Mucosa of descending colon (tissue), 3 donors: ENCODE measurements at places on chromosomes 3 and 15.

GRCh38 chr15:78988361-78988911 lies 43.6 kb upstream of the CTSH start:
- peak; percentile 79 for DNase-seq

DNA sequence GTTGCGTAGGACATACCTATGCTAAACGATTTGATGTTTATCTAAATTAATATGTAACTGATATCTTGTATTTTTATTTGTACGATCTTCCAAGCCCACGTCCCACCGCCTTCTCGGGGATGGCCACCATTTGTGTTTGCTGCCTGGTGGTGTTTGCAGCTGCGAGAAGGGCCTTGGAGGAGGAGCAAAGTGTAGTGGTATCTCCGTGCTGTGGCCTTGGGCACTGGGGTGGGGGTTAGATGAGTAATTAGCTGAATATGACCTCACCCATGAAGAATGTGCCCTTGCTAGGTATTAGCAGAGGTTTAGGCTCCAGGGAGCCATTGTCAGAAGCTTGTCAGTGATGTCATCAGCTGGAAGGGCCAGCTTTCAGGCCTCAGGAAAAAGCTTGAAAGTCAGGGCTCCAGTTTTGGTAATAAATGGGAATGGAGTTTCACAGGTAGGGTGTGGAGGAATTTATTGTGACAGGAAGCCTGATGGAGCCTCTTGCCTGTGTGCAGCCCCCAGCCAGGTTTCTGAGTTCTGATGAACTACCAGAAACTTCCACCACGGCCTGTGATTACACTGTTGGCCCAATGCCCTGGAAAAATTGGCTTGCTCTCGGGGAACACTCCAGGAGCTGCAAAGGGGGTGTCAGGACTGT lies 41.0 kb downstream of the FLNB start:
- DNase-seq: no peak

DNA sequence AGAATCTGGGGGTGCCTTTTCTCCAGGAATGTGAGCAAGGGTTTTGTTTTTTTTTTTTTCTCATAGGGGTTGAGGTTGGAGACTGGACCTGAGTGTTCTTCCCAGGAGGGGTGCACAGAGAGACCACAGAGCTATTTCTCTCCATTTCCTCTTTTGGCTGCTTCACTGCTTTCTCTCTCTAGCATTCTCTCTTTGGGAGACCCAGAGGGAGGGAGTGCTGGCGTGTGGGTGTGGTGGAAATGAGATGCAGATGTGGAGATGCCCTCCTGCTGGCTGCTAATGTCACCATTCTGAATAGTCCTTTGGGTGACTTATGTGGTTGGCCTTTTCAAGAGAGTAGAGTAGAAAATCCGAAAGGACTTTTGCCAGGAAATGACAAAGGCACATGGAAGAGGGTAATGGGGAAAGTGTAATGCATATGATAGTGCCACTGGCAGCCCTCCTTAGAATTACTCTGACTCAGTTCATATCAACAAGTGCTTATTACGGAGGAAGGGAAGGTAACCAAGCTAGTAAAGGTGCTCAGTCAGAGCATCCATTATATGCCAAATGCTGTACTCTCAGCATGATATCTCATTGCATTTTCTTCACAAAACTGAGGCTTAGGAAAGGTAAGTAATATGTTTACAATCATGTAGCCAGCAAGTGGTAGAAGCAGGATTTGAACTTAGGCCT lies 1.9 kb downstream of the SYN2 start:
- DNase-seq: no peak

GRCh38 chr3:125148836-125149235 lies 63.7 kb downstream of the SLC12A8 start:
- DNase-seq: peak; percentile 73

- DNase-seq: no peak
Measured at GRCh38 chr15:39075311-39075710, 505.6 kb upstream of the THBS1 start.

- DNase-seq: no peak
Measured at GRCh38 chr3:46707601-46708011, 6.4 kb downstream of the TMIE start.

DNA sequence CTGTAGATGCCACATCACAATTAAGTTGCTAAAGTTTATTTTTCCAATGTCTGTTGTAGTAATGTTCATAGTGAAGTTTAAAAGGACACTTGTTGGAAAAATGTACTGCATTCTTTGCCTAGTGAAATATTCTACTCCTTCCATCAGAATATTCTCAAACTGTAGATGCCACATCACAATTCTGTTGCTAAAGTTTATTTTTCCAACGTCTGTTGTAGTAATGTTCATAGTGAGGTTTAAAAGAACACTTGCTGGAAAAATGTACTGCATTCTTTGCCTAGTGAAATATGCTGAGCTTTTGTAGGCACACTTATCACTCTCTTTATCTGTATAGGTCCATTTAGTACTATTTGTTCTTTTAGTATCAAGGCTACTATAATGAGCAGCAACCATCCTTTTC lies 836.1 kb downstream of the NAALADL2 start:
- no peak for DNase-seq

DNA sequence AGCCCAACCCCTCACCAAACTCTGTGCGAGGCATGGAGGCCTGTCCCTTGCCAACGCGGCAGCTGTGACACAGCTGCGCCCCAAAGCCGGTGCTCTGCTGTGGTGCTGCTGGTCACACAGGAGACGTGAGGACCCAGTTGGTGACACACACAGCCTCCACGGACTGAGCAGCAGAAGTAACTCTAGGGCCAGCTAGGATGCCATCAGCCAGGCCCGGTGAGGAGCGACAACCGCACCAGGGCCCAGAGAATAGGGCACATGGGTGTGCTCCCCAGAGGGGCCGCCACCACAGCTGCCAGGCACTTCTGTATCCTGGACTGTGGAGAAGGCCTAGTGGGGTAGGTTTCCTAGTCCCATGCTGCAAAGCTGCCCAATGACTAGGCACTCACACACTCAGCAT lies 10.7 kb downstream of the ZXDC start:
- no peak for DNase-seq

DNA sequence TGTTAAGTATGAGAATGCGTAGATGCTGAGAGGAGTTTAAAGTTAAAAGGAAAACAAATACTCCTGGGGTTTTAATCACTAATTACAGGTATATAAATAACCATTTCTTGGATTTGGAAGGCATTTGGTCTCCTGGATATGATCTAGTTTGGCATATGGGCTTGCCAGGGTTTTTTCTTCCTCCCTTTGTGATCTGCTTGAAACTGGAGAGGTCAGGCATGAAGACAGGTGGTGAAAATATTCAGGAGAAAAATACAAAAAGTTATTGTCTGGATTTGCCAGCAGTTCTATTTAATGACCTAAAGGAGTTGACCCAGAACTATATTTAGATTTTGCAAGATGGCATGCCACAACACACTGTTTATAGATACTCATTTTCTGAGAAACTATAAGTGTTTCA lies 136.3 kb downstream of the DIPK2A start:
- no peak for DNase-seq

DNA sequence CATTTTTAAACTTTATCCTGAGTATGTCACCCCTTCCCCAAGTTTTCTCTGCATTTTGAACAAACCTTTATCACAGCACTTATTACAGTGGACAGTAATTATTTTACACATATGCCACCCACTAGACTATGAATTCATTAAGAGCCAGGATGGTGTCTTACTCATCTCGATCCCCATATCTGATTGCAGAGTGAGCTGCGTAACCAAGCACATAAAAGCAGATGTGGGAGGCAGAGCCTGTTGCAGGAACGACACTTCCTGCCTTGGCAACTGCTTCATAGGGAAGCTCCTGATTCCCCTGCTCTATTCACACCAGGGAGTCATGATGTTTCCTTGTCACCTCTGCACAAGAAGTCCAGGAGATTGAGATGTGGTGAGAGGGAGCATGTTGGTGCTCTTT lies 91.1 kb downstream of the MINAR1 start:
- DNase-seq: no peak

GRCh38 chr3:117887901-117888300 lies 1146.7 kb downstream of the IGSF11 start:
- DNase-seq: no peak

- DNase-seq: no peak
Measured at GRCh38 chr15:60731583-60732130, 252.7 kb upstream of the ICE2 start.

DNA sequence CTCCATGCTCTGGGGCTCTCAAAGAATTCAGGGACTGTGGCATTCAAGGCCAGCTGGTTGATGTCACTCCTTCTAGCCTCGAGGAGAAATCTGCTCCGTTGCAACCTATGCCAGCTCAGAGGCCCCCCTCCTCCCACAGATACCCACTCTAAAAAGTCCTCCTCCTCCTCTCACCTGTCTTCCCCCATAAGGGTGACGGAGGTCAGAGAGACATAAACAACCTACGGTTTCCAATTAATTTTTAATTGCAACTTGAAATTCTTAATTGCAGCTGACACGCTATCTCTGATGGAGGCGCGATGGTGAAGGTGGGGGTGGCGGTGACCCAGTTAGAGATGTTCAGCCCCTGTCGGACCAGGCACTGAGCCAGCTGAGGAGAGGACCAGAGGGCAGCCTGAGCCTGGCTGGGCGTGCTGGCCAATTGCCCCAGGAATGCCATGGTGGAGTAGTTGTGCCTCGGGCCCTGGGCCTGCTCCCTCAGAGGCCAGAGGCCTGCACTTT lies 43.2 kb upstream of the INSYN1 start:
- no peak for DNase-seq

DNA sequence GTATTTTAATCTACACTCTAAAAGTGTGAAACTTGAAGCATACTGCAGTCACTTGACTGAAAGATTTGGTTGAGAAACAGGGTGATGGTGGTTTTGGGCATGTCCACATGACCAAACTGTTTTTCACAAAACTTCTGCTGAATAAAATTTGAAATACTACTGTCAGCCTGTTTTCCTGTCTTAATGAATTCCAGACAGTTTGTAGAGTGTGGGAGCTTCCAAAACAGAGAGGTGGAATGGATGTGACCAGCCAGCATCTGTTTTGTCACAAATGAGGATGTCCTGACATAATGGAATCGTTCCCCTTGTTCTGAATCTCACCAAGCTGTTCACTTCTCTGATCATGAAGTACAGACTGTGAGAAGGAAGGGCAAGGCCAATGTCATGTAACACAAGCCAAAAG lies 11.8 kb downstream of the MITF start:
- no peak for DNase-seq

DNA sequence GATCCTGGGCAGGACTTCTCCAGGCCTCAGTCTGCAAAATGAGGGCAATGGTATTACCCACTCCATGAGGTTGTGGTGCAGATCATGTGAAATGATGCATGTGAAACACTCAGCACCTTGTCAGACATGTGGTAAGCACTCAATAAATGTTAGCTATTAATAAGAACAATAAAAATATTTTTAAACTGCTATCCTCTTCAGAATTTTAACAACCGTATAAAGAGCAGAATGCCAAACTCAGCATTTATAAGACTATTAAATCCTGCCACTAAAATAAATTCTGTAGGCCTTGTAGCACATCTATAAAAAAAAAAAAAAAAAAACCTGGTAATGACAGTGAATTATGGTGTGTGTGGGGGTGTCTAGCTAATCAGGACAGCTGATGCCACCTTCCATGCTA lies 213.9 kb upstream of the UMPS start:
- DNase-seq: no peak

- no peak for DNase-seq
Measured at GRCh38 chr3:181417748-181418147, 294.0 kb upstream of the SOX2 start.

DNA sequence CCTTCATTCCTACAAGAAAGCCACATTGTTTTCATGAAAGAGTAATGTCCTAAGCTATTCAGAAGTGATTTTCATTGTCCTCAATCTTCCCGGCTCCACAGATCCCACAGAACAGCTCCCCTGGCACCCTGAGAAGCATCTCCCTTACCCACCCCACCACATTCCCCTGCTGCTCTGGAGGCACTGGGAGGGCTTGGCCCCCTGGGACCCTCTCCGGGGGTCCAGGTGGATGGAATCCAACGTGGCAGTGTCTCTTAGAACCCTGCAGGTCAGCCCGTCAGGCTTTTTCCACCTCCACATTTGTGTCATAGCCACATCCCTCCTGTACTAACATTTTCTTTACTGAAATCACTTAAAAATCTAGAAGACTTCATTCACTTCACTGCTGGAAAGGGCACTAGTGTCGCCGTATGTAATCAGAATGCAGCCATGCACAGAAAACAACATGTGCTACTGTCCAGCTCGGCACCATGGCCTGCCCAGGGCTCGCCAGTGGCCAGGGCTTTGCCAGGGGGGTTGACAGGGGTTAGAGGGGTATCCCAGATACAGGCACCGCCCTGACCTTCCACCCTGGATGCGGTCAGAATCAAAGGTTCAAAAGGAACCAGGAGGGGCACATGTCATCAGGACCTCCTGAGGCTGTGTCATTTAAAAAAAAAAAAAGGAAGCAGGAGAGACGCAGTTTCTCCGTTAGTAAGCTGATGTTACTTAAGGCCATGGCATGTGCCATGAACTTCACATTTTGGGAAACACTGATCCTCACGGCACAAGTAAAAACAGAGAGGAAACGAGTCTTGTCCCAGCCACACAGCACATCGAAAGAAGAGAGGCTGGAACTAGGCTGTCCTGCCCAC lies 106.3 kb downstream of the LSM3 start:
- DNase-seq: no peak

DNA sequence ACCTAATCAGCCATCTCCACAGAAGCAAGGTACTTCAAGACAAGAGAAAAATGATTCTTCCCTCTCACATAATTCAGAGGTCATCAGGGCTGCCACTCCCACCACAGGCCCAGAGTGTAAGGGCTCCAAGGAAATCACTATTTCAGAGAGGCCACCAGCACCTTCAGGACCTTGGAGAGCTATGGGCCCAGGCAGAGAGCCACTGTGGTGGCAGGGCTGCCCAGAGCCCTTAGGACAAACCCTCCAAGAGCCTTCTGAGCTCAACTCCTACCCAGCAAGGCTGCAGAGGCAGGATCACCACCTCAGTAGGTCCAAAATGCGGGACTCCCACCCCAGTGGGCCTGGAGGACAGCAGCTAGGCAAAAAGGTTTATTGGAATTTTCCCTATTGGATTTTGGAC lies 17.9 kb upstream of the FAN1 start:
- DNase-seq: no peak

DNA sequence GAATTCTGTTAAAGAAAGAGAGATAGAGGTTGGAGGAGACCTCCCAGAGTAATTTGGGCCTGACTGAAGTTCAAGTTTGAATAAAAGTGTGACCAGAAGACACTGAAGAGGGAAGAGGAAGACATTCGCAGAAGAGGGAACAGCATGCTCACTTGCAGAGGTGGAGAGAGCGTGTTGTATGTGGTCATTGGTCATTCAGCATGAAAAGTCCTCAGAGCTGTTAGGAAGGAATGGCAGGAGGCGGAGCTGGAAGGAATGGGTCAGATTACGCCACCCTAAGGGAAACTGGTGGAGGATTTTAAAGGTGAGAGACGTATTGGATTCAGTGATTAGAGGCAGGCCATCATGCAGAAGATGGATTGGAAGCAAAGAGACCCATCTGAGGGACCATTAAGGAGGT lies 41.6 kb downstream of the IQCH start:
- no peak for DNase-seq

DNA sequence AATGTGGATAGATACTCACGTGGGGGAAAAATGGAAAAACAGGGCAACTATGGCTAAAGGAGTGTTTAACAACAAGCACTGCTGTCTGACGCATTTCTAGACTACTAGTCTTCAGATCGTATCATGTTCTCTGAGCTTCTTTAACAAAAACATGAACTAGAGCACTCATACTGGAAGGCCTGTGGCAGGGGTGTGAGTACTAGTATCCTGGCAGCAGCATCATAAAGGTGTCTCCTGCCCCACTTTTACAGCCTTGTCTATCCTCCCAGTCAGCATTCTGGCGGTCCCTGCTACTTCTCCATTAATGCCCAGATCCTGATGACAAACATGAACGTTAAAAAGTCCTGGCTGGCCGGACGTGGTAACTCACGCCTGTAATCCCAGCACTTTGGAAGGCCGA lies 4.0 kb downstream of the FMN1 start:
- DNase-seq: no peak

- DNase-seq: no peak
Measured at GRCh38 chr3:31936420-31937060, 44.5 kb downstream of the OSBPL10 start.
